ENCODE measurements at places on chromosomes 5 and 9. TPM values are rescaled to one million over a fixed set of nuclear protein-coding genes. Genes with fewer than 3 reads are reported as not detected.

TMEM174 gene
- total RNA-seq: not detected

RNF14 gene
- total RNA-seq: 31.8 TPM

IFNA21 gene
- not detected for total RNA-seq

C6 gene
- total RNA-seq: not detected

COQ4 gene
- 44.9 TPM for total RNA-seq

LCN9 gene
- total RNA-seq: not detected

GPR150 gene
- not detected for total RNA-seq

CENPH gene
- total RNA-seq: 45.1 TPM

FAM120AOS gene
- total RNA-seq: 23.6 TPM

ANKRD33B gene
- 0.65 TPM for total RNA-seq

SNCAIP gene
- total RNA-seq: 0.09 TPM

CARD19 gene
- 75.9 TPM for total RNA-seq

CXXC5 gene
- total RNA-seq: 28.6 TPM

GLRA1 gene
- total RNA-seq: not detected

IRX2 gene
- 46.8 TPM for total RNA-seq

MEIKIN gene
- total RNA-seq: not detected

CLIC3 gene
- 203 TPM for total RNA-seq

LCN12 gene
- not detected for total RNA-seq

RPS14 gene
- 3,217 TPM for total RNA-seq

GFI1B gene
- not detected for total RNA-seq

PLEKHG4B gene
- under 0.01 TPM for total RNA-seq

GEMIN5 gene
- total RNA-seq: 17.8 TPM

JADE2 gene
- 29.9 TPM for total RNA-seq

SLC1A3 gene
- 2.7 TPM for total RNA-seq

SNX2 gene
- 24.9 TPM for total RNA-seq

MYOZ3 gene
- not detected for total RNA-seq

ZNF367 gene
- 5.0 TPM for total RNA-seq

PCDHB4 gene
- total RNA-seq: not detected

ADRA1B gene
- total RNA-seq: 0.92 TPM

GABRA1 gene
- total RNA-seq: not detected

OBP2B gene
- total RNA-seq: not detected

SHOC1 gene
- total RNA-seq: 0.19 TPM

DNM1 gene
- total RNA-seq: 1.5 TPM

LHX3 gene
- not detected for total RNA-seq

LAMC3 gene
- total RNA-seq: 0.07 TPM

IL3 gene
- not detected for total RNA-seq

ARL10 gene
- total RNA-seq: 5.5 TPM

EIF4E1B gene
- total RNA-seq: not detected

RNF180 gene
- 1.9 TPM for total RNA-seq

GRXCR2 gene
- total RNA-seq: not detected

OR1J2 gene
- total RNA-seq: not detected

PCDHA9 gene
- total RNA-seq: not detected

IL13 gene
- not detected for total RNA-seq

OR4F3 gene
- total RNA-seq: not detected

CCDC192 gene
- not detected for total RNA-seq

Data from airway epithelial cell (primary cell).